SW480 (cell line): ENCODE measurements at places on chromosomes 16 and 17.

DNA sequence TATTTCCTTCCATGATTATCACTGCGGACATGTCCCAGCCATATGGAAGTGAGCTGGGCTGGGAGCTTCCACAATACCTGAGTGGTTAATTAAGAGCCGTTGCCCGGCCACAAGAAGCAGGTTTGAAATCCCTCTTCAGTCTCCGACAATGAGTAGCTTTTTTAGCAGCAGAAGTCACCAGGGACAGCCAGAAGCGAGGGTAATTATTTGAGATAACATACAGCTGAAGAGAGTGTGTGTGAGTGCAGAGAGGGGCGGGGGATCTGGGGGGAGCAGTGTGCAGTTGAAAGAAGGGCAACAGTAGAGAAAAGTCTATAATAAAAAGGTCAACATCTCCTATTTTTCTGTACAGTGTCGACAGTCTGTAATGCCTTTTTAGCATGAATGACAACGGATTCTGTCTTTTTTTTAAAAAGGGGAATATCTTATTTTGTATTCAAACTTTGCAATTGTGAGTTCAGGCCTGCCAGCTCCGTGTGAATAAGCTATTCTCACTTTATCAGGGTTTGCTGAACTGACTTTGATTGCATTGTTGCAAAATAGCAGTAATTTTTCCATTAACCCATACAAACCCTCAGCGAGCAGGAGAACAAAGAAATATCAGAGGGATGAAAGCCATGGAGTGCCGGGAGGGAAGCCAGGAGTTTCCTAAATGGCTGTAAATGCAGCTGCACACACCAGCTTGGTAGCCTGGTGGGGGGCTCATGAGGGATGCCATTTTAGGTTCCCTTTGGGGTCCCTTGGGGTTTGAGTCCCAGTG lies 220.3 kb upstream of the IRX3 start:
- no peak for DNase-seq

- no peak for DNase-seq
These were observed 58.8 kb upstream of the MAF start for GRCh38 chr16:79659344-79659743.

GRCh38 chr16:66933776-66934137 lies 445 bp downstream of the CIAO2B start:
- DNase-seq, result peak; percentile 58

GRCh38 chr17:72466199-72466598 lies 345.4 kb downstream of the SOX9 start:
- peak; percentile 50 for DNase-seq

DNA sequence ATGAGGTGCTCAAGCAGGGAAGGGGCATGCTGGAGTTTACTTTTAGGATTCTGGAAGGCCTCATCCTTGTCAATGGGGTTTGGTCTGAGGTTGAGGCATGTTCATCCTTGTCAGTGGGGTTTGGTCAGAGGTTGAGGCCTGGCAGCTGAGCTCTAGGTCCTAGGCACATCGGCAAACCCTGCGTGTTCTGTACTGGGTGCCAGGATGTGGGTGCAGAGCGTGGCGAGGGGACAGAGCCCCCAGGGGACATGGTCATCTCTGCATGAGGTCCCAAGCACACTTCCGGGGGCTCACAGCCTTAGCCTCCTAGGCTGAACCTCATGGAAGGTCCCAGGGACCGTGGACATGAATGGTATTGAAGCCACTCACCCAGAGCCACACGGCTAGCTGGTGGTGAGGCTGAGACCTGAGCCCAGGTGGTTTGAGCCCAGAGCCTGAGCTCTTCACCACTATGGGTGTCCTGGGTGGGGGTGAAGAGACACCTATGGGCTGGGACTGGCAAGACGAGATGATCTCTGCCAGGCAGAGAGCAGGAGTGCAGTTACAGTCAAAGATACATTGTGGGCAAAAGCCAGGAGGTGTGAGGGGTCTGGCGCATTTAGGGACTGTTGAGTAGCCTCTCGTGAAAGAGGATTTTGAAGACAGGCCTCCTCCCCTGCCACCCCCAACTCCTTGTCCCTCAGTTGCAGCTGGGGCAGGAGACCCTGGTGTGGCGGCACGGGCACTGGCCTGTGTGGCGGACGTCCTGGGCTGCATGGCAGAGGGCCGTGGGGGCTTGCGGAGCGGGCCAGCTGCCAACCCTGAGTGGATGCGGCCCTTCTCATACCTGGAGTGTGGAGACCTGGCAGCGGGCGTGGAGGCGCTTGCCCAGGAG lies 19.3 kb downstream of the FCSK start:
- no peak for DNase-seq

- DNase-seq, result no peak
These were observed 25.6 kb upstream of the CES5A start for GRCh38 chr16:55900616-55901393.

DNA sequence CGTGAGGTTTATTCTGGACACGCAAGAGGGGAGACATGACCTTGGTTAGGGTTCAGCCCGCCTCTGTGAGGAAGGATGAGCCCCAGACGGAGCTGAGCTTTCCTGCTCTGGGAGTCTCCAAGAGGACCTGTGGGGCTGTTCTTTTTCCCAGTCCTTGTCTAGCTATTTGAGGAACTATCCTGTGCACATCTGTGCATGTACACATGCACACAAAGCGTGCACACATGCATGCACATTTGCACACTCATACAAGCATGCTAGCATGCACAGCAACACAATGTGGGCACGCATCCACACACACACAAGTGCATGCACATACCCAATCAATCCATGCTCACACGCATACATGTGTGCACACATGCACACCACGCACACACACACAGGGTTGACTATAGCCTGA lies 40.4 kb downstream of the ABCC6 start:
- no peak for DNase-seq

- DNase-seq, result no peak
These were observed 30.2 kb downstream of the OGFOD1 start for GRCh38 chr16:56481468-56482122.
